ENCODE measurements at places on chromosomes 2 and 18. TPM values are rescaled to one million over a fixed set of nuclear protein-coding genes. Genes with fewer than 3 reads are reported as not detected.

GALNT13 gene
- 1.7 TPM for polyA plus RNA-seq

GRCh38 chr2:158993721-158994587 is 25.5 kb downstream of the TANC1 start:
- no peak for DNase-seq

GRCh38 chr2:26542676-26543505 is 65.0 kb upstream of the OTOF start:
- DNase-seq = no peak

HOXD3 gene
- polyA plus RNA-seq = 1.2 TPM

- no peak for DNase-seq
Measured at GRCh38 chr18:62346333-62347088, 21.4 kb downstream of the TNFRSF11A start.

GRCh38 chr2:36677996-36678605 is 18.4 kb upstream of the VIT start:
- DNase-seq = no peak

GRCh38 chr2:204611764-204612163 is 66.5 kb downstream of the PARD3B start:
- DNase-seq = no peak

GRCh38 chr2:52862801-52863200 is 904.8 kb upstream of the CHAC2 start:
- DNase-seq = no peak

GRCh38 chr2:113361051-113361450 is 76.4 kb upstream of the ZNG1B start:
- DNase-seq = no peak

GRCh38 chr18:3245185-3245564 is 2.4 kb upstream of the MYL12A start:
- no peak for DNase-seq

NT5C1B gene
- not detected for polyA plus RNA-seq

DNA sequence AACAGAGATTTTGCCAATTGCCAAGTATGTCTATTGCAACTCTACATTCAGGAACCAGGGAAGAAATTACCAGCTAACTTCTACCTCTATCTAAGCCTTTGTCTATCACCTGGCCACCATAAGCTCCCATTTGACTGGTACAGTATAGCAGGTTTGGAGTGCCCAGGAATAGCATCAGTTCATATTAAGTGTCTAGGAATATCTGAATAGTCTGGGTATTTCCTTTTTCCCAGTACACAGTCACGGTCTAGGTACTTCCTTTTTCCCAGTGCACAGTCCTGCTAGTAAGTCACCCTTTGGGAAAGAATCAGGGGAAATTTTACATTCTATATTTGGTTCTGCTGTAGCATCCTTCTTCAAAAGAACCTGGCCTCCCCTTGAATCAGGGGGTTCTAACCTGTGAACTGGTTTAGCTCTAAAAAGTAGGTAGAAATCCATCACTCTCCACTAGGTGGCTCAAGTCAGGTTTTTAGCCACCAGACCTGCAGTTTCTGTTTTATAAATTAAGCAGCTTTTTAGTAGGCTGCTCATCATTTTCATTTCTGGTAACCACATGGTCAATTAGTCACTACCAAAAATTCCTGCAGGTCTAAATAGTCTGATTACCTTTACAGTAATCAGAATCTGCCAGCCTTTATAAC is 49.3 kb upstream of the DNAJC10 start:
- DNase-seq = no peak

FAM124B gene
- 0.29 TPM for polyA plus RNA-seq

- no peak for DNase-seq
Measured at GRCh38 chr2:82796132-82796531, 1662.9 kb downstream of the SUCLG1 start.

- no peak for DNase-seq
Measured at GRCh38 chr2:240596080-240596460, 9.5 kb downstream of the CAPN10 start.

Measured in brain (organoid and tissue), 16 donors.